ENCODE measurements at places on chromosomes 3 and 15.

GRCh38 chr3:38362825-38363224, 16.2 kb downstream of the XYLB start:
- DNase-seq = no peak

DNA sequence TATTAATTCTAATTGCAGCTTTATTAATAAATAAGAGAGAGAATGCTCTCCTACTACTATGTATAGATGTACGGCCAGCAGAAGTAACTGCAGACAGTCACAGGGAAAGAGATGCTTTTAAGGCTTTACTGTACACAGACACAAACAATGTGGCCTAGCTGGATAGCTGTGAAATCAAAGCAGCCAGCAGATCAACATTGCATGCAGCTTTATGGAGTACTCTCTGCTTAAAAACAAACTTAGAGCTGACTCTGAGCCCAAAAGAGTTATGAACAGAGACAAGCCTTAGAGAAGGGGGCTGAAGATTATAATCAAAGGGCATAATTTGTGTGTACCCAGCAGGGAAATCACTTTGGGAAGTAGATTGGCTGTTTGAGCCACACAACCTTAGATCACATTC, 47.2 kb downstream of the CADM2 start:
- DNase-seq = no peak

- DNase-seq = peak; percentile 52
These were observed 560.8 kb downstream of the MCTP2 start for GRCh38 chr15:94792196-94792595.

DNA sequence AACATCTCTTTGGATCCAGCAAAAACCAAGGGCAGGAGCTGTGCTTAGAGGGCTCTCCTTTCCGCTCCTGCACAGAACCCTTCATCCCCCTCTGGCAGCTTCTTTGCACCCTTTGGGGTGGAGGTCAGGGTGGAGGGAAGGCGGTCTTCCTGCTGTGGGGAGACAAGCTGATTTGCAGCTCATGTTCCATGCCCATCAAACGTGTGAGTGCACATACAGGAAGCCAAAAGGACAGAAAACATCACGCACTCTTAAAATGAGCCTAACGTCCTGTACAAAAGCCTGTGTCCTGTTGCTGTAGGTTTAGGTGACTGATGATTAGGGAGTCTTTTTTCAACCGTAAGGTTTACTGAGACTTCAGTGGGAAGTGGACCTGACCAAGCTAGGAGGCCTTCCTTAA, 195.2 kb downstream of the PLCL2 start:
- no peak for DNase-seq

GRCh38 chr3:52934630-52935530, 37.5 kb upstream of the STIMATE start:
- peak; percentile 60 for DNase-seq

DNA sequence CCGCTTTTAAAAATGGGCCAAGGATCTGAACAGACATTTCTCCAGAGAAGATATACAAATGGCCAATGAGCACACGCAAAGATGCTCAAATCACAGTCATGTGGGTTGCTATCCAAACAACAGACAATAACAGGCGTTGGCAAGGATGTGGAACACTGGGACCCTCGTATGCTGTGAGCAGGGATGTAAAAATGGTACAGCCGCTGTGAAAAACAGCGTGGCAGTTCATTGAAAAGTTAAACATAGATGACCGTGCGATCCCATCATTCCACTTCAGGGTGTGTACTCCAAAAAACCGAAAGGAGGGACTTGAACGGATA, 6.7 kb upstream of the LRRC15 start:
- no peak for DNase-seq

DNA sequence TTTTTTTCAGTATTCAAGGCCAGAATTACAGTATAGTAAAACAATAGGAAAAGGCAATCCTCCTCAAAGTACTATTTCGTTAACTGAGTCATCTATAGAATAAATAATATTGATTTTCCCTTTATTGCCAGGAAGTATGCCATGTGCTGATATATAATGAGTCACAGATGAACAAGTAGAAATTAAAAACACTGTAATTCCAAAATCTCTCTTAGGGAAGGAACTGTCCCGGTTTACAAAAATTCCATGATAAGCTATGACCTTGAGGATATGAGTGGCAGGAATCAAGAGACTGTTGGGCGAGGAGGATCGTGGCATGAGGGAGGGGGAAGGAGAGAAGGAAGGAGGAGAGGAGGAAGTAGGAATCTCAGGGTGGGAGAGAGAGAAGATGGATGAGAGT, 166.0 kb upstream of the ICE2 start:
- no peak for DNase-seq

- DNase-seq = peak; percentile 51
These were observed 15.6 kb upstream of the MAGEF1 start for GRCh38 chr3:184727357-184728009.

- no peak for DNase-seq
These were observed 69.7 kb upstream of the UBE3A start for GRCh38 chr15:25508369-25509002.

- no peak for DNase-seq
These were observed 767 bp upstream of the GATA2 start for GRCh38 chr3:128493570-128494366.

DNA sequence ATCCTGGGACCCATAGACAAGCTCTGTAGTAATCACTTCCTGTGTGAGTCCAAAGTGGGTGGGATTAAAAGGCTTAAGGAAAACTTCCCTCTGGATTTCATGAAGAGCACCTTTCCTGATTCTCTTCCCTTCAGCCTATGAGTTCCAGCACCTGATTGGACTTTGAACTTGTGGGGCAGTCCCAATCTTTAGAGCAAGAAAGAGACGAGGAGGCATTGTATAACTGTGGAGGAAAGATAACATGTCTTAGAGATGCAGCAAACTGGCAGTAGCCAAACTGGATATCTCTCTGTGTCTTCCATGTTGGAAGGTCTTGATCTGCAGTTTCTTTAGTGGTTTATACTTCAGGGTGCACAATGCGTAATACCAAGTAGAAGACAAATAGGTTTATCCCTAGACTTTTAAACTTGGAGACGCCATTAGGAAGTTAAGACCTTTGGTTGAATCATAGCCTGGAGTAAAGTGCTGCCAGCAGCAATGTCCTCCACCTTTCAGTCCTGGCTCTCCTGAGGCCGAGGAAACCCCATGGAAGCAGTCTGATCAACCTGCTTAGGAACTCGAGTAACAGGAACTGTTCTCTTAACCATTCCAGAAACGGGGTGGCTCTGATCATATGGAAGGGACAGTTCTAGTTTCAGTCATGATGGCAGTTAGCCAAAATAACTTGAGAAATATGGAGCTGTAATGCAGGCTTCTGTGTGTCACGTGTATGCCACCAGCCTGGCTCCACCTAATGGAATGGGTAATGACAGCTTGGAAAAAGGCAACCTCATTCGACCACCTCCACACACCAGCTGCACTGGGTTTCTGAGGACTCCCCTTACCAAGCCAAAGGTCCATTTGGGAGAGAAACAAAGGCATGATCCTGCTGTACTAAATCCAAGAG, 4.7 kb downstream of the EIF1B start:
- DNase-seq = no peak

DNA sequence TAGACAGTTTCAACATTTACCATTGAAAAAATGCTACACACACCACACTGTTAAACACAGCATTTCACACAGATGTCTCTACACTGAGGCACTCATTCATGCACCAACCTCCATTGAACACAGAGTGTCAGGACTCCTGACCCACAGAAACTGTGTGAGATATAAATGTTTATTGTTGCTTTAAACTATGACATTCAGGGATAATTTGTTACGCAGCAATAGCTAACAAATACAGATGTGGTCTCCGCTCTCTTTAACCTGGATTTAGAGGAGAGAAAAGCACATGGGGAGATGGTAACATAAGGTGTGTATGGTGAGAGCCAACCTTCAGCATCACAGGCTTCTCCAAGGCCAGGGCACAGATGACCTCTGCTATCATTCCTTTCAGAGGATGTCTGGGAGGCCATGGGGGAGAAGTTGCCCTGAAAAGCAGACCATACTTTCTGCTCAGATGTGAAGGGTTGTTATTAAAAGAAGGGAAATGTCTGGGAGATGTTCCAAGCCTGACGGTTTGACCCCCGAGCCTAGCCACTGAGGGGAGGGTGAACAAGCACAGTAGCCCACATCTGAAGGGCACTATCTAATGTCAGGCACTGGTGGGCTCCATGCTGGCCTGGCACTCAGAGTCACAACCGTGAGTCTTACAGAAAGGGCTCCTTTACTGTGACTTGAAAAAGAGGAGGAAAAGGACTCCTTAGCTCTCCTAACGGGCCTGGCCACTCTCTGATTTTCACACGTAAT, 284.5 kb upstream of the TLE3 start:
- no peak for DNase-seq

- DNase-seq = no peak
These were observed 486 bp downstream of the SAMMSON start for GRCh38 chr3:70000028-70000410.

DNA sequence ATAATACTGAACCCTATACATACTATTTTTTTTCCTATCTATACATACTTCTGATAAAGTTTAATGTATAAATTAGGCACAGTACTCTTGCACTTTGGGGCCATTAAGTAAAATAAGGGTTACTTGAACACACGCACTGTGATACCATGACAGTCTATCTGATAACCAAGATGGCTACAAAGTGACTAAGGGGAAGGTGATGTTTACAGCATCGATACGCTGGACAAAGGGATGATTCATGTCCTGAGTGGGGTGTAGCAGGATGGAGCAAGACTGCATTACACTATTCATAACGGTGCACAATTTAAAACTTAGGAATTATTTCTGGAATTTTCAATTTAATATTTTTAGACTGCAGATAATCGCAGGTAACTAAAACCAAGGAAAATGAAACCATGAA, 30.0 kb upstream of the SLC2A2 start:
- peak; percentile 81 for DNase-seq

- DNase-seq = no peak
These were observed 215.9 kb downstream of the BBX start for GRCh38 chr3:107738486-107739183.

DNA sequence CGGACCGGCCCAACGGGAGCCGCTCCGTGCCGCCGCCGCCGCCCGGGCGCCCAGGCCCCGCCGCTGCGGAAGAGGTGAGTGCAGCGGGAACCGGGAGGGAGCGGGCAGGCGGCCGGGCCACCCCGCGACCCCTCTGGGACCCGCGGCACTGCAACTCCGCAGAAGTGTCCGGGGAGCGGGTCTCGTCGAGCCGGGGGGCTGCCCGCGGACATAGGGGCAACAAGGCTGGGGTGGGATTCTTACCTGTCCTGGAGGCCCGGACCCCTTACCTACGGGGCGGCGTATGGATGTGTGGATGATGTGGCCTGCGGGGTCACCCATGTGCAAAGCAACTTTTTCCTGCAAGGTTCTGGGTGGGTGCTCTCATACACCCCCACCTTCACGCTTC, 361 bp downstream of the SEMA3F start:
- no peak for DNase-seq

DNA sequence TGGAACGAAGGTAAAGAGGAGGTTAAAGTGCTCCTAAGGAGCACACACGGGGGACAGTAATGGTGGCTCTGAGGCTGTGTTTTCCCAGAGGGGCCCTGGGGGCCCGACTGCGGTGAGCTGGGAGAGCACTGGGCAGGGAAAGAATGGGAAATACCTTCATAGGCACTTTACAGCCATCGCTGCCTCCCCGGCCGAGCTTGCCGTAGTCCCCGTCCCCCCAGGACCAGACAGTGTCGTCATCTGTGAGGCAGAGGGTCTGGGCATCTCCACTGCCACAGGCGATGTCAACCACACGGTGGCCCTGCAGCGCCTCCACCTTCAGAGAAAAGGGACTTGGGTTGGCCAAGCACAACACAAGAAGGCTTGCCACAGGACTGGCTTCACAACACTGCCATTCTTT, 32.8 kb upstream of the OCA2 start:
- DNase-seq = no peak

DNA sequence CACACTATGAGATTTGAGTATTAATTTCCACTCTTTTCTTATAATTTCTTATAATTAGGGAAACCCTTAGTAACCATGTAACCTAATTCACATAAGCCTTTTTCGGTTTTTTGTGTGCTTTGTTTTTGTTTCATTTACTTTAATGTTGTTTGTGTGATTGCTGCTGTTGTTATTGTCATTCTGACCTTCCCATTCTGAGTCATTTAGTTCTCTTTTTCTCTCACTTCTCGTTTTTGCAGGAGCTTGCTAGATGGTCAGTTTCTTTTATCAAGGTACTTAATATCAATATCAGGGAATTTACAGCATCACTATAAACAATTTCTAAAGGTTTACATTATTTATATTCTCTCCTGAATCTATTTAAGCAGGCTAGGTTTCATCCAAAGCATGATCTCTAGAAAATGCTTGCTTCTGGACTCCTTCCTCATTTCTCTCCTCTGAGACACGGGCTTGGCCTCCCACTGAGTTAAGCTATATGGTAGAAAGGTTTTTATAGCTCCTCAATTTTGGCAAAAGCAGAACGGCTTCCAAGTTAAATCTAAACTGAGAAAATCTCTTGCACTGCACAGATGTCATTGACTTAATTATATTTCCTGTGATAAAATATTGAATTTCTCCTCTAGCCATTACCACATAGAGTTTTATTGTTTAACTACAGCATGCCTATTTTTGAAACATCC, 534.2 kb downstream of the NSUN3 start:
- DNase-seq = no peak

DNA sequence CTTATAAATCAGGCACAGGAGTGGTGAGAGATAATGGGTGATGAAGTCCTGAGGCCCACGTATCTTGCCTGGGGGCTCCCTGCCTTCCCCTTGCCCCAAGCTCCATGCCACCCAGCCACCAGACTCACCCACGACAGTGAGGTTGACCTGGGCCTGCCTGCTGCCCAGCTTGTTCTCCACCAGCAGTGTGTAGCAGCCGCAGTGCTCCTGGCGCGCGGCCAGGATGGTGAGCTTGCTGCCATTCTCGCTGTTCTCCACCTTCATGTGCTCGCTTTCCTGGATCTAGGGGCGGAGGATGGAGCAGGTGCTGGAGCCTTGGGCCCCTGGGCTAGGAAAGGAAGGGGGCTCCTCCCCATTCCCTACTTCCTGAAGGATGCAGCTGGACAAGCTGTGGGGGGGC, 79.1 kb upstream of the HACD2 start:
- no peak for DNase-seq

DNA sequence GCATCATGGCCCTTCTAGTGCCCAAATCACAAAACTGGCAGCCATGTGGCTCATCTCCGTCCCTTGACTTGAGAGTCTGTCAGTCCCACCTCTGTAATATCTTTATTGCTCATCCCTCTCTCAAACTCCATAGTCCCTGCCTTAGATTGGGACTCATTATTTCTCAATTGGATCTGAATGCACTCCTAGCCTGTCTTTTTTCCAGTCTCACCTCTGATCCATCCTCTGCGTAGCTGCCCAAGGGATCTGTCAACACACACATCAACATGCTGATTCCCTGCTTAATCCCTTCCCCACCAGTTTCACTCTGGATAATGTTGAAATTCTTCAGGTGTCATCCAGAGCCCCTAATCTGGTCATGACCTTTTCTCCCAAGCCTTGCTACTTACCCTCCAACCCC, 39.3 kb downstream of the NMNAT3 start:
- no peak for DNase-seq

- no peak for DNase-seq
These were observed 313.7 kb downstream of the GAP43 start for GRCh38 chr3:115937054-115937453.

- peak; percentile 51 for DNase-seq
These were observed 97.8 kb upstream of the AKAP13 start for GRCh38 chr15:85282504-85283115.
